ENCODE measurements at places on chromosomes 4 and X. TPM values are rescaled to one million over a fixed set of nuclear protein-coding genes. Genes with fewer than 3 reads are reported as not detected.

Gene PDZD11
- 68.0 TPM for total RNA-seq

Gene SUPT20HL2
- total RNA-seq, result not detected

Gene CCDC149
- total RNA-seq, result 18.3 TPM

Gene TCEAL4
- 100 TPM for total RNA-seq

Gene IL1RAPL2
- total RNA-seq, result 0.27 TPM

Gene ARHGAP6
- total RNA-seq, result 20.9 TPM

Gene PABPC1L2B
- total RNA-seq, result not detected

Gene FUNDC1
- 18.6 TPM for total RNA-seq

Gene GRIA3
- 10.1 TPM for total RNA-seq

Gene PCSK1N
- total RNA-seq, result not detected

Gene KCNIP4
- total RNA-seq, result 1.7 TPM

Gene FSTL5
- not detected for total RNA-seq

Gene SMARCA1
- 110 TPM for total RNA-seq

Gene GRPEL1
- total RNA-seq, result 8.6 TPM

Gene SLC25A43
- total RNA-seq, result 22.9 TPM

Gene MBTPS2
- total RNA-seq, result 4.6 TPM

Gene COL25A1
- total RNA-seq, result 0.27 TPM

Data from fibroblast of the aortic adventitia (primary cell).